ENCODE measurements at places on chromosomes 6 and 20.

- no peak for DNase-seq
Measured at GRCh38 chr6:149896491-149896890, 1.4 kb downstream of the RAET1E start.

- DNase-seq: no peak
Measured at GRCh38 chr6:35498422-35499067, 1.7 kb upstream of the TEAD3 start.

DNA sequence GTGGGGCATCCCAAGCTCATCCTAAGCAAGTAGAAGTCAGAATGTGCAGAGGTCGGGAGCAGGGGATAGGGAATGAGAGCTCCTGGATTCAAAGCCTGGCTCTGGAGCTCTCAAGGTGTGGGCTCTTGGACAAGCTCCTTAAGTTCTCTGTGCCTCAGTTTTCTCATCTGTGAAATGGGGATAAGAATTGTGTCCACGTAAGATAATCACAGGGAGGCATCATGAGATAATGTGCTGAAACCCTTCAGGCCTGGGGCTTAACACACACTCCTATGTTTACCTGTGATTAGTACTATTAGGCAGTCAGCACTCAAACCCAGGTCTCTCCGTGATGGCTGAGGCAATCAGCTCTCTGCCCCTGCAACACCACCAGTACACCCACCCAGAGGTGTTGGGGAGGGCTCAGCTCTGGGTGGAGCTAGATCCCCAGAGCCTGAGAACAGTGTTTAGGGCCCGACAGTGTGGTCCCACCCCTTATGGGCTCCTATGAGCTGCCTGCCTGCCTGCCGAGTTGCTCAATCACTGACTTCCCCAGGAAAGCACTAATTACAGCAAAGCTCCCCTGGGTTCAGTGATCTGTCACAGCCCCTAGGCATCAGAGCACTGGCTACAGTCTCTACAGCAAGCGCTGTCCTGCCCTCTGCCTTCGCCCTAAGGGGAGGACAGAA lies 6.3 kb upstream of the SIRPA start:
- DNase-seq: no peak

DNA sequence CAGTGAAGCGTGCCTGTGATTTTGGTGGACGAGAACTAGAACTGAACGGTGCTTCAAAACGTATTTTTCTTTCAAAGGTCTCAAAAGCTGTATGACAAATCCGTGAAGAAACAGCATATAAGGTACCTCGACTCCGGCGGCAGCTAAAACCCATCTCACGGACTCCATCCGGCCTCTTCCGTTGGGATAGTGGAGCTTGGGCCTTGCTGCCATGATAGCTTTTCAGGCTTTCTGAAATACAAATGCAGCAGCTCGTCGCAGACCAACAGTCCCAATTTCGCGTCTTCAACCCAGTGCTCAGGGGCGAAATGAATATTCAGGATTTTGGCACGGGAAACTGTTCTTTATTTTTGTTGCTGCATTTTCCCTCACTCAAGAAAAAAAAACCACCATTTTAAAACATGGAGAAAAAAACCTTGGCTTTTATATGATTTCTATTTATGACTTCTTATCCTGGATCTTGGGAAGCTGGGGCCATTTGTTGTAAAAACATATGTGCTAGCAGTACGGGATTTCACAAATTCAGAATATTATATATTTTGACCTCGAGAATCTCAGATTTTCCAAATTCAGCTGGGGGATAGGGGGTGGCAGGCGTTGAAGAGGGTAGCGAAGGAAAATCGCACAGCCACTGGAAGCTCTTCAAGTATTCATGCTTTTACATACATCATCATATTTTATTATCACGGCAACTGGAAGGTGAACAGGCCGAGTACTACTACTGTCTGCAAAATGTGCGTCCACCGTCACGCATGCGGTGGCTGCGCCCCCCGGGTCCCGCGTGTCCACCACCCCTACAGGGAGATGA lies 849 bp downstream of the GSTA4 start:
- DNase-seq: no peak

DNA sequence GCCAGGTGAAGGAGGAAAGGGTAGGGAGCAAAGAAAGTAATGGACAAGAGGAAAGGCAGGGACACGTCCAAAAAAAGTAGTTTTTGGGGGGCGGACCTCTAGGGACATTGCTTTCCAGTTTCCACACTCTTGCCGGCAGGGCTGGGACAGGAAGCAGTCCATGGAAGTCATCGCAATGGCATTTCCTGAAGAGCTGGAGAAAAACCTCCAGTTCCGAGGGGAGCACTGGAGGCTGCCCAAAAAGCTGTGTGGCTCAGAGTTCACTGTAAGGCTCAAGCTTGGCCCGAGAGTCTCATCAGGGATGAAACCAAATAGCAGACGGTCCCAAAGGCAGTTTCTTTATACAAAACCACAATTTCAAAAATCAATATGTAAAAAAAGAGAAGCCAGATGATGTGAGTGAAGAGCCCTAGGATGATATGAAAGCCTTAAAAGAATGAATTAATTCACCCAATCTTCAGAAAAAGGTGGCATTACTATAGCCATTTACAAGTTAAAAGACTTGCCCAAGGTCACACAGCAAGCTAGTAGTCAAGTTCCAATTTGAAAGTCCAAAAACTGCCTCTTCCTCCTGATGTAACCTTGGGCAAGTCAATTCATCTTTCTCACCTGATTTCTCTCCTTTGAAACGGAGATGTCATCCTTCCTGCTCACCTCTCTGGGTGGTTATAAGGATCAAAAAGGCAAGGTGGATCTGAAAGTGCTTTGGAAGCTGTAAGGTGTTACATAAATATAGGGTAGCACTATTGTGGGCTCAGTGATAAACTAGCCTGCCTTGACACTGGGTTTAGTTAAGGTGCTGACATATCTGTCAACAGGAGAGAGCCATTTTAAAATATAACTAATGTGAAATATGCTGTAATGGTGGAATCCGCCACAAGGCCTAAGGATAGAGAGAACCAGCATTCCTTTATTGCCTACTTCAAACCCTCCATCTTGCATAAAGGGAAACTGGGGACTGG lies 9.1 kb downstream of the BCL2L1 start:
- DNase-seq: no peak

- DNase-seq: no peak
Measured at GRCh38 chr6:147950623-147950987, 392.0 kb upstream of the SASH1 start.

- DNase-seq: no peak
Measured at GRCh38 chr6:21741221-21742109, 147.9 kb downstream of the SOX4 start.

- DNase-seq: no peak
Measured at GRCh38 chr6:71388856-71389527, 100.4 kb downstream of the OGFRL1 start.

GRCh38 chr20:58046311-58046710 lies 182.1 kb downstream of the ANKRD60 start:
- DNase-seq: no peak

- DNase-seq: no peak
Measured at GRCh38 chr20:35004749-35005462, 49.2 kb downstream of the MYH7B start.

DNA sequence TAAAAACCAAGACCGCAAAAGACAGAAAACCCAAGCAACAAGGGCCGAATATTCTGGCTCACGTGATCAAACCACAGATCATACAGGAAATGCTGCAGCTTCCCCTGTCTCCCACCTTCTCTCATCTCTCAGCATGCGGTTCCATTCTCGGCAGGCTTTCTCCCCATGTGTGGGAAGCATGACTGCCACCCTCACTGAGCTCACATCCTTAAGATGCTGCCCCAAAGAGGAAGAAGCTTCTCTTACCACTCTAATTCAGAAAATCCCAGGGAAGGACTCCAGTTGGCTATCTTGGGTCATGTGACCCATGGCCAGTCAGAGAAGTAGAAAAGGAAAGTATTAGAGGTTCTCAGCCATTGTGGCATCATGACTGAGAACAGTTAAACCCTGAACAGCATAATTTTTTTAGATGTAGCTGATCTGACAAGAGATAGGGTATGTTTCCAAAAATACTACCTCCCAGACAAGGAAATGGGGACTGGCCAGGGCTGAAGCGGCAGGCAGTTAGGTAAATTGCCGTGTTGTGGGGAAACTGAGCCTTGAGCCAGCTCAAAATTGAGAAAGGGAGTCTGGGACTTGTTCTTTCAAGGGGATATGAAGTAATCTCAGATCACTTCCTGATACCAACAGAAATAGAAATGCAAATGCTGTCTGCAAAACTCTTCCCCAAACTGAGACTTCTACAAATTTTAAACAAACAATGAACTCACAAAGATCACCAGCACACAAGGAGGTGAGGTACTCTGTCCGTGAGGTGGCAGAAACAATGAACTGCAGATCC lies 37.1 kb upstream of the GRM4 start:
- peak; percentile 77 for DNase-seq

- DNase-seq: no peak
Measured at GRCh38 chr6:34538581-34538980, 17.5 kb downstream of the SPDEF start.

DNA sequence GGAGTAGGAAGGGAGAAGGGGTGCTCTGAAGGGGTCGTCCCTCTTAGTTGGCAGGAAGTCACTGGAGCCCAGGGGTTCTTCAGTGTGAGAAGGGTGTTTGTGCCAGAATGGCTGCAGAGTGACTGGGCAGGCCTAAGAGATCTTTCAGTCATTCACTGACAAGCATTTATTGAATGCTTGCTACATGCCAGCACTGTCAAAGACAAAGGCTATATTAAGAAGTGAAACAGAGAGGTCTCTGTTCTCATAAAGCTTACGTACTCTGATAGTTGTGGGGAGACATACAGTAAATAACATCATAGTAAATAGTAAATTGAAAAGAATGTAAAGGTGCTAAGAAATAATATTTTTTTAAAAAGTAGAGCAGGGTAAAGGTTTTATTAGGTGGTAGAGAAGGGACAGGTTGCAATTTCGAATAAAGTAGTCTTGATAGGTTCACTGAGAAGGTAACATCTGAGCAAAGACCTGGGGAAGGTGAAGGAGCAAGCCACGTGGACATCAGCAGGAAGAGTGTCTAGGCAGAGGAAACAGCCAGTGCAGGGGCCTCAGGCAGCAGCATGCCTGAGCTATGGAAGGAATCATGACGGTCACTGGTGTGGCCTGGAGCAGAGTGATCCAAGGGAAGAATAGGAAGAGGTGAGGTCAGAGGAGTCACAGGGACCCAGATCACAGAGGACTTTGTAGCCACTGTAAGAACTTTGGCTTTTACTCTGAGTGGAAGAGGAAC lies 36.3 kb upstream of the RNF8 start:
- DNase-seq: no peak

DNA sequence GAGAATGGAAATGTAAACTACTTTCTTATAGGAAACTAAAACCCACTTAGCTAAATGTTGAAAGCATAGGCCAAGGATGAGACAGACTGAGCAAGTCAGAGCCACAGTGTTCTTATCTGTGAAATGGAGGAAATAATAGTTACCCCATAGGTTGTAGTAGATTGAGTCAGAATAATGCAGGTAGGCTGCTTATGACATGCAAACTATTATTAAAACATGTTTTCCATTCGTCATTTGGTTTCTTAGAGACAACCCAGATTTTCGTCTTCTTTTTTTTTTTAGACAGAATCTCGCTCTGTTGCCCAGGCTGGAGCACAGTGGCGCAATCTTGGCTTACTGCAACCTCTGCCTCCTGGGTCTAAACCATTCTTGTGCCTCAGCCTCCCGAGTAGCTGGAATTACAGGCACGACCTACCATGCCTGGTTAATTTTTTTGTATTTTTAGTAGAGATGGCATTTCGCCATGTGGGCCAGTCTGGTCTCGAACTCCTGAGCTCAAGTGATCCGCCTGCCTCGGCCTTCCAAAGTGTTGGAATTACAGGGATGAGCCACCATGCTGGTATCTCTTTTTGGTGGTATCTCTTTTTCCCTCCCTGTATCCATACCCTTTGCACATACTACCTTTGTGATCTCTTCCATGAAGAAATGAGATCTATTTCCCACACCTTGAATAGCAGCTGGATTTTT lies 196.5 kb upstream of the ZNF217 start:
- no peak for DNase-seq

GRCh38 chr6:28523241-28523622 lies 2.4 kb upstream of the GPX5 start:
- peak; percentile 43 for DNase-seq

- no peak for DNase-seq
Measured at GRCh38 chr6:142296975-142297604, 4.7 kb upstream of the ADGRG6 start.

DNA sequence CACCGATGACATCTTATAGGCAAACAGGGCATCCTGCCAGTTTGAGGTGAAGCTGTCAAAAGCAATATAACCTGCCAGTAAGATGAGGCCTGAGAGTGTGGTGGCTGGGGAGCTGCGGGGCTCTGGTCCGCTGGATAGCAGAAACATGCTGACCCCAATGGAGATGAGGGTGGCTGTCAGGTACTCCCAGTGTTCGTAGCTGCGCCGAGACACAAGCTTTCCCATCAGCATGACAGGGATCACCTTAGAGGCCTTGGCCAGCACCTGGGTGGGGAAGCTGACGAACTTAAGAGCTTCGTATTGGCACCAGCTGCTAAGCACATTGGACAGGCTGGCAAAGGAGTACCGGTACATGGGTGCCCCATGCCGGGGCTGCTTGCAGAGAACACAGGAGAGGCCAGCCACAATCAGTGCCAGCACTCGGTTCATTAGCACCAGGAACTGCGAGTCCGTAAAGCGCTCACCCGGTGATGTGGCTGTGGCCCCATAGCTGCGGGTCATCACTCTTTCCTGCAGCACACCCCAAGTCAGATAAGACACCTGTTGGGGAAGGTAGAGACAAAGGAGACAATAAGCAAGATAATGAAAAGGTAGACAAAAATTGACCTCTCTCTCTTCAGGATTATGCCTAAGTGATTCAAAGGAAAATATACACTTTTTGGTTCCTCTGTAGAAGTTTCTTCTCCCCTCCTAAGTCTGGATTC lies 2.1 kb downstream of the SLC35B2 start:
- no peak for DNase-seq

DNA sequence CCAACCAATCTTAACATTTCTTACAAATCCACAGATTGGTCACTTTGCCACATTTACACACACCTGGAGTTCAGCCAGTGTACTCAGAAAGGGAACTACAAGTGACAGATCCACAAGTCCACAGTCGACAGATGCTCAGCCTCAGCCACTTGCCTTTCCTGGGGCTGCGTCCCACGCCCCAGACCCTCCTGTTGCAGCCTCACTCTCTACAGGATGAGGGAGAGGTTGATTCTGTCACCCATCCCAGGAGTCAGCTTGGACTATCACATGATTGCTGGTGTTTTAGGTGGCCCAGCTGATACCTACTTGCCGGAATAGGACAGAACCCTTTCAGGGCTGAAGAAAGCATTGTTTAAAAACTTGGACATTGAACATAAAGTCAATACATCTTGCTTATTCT lies 108.8 kb downstream of the FAM120B start:
- DNase-seq: no peak

- no peak for DNase-seq
Measured at GRCh38 chr20:9261781-9262180, 192.9 kb downstream of the PLCB4 start.
